GDM1 (cell line): ENCODE measurements at places on chromosomes 5 and 9.

GRCh38 chr9:125747053-125747764 lies at the start of gene PBX3:
Gene PBX3 (plus strand): TSS chr9:125747373.
- peak; percentile 51 for DNase-seq

GRCh38 chr5:111172504-111172903 lies 51.7 kb upstream of the CAMK4 start:
- DNase-seq, result no peak

- no peak for DNase-seq
Measured at GRCh38 chr9:34513567-34514214, 9.1 kb downstream of the ENHO start.

GRCh38 chr9:83019246-83019645 lies 43.7 kb downstream of the RASEF start:
- DNase-seq, result no peak

GRCh38 chr9:841371-842209 lies at the start of gene DMRT1:
Gene DMRT1 (plus strand): TSS chr9:841697. CDS start chr9:841839, 142 bp downstream.
- DNase-seq, result no peak

DNA sequence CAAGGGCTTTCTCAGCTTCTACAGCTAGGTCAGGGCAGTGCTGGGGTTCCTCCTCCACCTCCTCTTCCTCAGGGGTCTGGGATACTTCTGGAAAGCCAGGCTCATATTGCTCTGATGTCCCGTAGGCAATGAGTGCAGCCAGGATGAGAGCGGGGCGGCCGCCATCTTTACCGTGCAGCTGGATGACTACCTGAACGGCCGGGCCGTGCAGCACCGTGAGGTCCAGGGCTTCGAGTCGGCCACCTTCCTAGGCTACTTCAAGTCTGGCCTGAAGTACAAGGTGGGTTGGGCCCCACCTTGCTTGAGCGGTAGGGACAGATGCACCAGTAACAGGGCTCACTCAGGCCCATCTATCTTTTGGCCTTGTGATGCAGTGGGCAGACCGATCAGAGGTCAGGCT lies 34.8 kb downstream of the GSN start:
- no peak for DNase-seq

DNA sequence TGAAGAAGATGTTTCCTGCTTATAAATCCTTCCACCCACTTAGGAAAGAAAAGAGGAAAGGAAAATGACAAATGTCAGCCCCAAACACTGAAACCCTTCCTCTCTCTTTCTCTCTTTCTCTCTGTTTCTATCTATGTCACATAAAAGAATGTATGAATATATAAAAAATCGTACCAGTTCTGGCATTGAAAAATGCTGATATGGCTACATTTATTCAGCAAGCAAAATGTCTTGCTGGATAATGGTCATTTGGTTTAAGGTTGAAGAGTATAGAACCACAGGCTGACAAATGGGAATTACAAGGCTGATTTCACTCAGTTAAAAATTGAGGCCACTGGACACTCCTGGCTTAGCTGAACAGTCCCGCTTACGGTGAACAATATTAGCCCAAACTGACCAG lies 335.9 kb downstream of the PARP8 start:
- DNase-seq, result no peak

- peak; percentile 75 for DNase-seq
Measured at GRCh38 chr5:159262859-159263568, at the start of gene UBLCP1. Gene UBLCP1 (plus strand): TSS chr5:159263290. CDS start chr5:159268916, 5,626 bp downstream.

GRCh38 chr5:147445090-147445489 lies 64.8 kb downstream of the DPYSL3 start:
- no peak for DNase-seq

DNA sequence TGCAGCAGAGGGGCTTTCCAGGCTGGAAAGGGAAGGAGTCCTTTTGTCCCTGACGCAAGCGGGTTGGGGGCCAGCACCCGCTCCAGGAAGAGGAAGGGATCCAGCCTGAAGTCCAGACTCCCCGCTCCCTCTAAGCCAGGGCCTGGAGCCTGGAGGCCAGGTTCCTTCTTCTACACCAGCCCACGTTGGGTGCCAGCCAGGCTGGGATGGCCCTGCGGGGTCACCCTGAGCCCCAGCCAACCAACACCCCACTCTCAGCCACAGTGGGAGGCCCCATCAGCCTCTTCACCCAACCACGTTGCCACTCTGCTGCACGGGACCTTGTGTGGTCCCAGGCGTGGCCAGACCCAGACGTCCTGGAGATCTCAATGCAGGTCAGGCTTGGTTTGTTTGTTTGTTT lies 970 bp upstream of the FUT7 start:
- DNase-seq, result peak; percentile 84

GRCh38 chr9:78005231-78006002 lies 26.2 kb downstream of the GNAQ start:
- DNase-seq, result no peak

DNA sequence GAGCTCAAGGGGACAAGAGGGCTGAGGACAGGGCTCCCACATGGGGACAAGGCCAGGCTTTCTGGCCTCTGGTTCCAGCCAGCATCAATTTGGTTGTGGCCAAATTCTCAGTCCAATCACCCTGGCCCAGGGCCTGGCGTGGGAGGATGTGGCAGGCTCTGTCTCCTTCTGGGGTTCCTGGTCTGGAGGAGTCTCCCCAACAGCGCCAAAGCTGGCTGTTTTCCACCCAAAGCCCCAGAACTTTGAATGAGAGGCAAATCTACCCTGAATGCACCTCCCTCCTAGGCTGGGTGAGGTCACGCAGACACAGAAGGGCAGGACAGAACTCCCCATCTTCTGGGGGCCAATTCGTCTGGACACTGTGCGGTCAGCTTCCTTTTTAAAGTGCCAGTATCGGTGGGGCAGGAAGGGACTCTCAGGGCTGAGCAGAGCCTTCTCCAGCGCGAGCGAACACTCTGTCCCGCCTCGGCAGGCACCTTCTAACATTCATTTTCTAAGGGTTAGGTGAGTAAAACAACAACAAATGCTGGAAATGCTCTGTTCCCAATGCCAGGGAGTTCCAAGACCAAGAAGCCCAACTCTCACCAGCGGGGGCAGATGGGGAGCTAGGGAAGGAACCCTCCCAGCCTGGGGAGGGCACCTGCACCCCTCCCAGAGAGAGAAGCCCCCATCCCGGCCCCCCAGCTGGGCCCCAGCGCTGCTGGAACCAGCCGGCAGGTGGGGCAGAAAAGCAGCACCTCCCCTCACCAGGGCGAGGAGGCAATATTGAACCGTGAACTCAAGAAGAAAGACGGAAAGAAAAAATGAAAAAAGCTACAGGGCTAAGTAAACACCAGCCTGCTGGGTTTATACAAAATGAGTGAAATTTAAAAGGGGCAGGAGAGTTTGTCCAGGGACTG lies 3.7 kb upstream of the DPM2 start:
- no peak for DNase-seq

DNA sequence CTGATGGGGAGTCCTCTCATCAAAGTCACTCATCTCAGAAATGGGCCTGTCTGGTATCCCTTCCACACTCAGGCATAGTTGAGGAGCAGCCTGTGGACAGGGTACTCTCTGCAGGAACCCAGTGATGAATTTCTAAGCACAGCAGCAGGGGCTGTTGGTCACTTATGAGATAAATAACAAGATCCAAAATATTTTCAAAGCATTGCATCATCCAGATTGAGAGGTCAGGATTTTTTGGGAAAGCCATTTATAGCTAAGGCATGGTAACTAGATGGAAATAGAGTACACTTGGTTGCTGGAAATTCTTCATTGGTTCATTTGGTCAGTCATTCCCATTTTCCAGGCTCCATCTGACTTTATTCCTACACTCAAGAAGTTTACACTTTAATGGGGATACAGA lies 246.8 kb upstream of the RAI14 start:
- DNase-seq, result no peak

DNA sequence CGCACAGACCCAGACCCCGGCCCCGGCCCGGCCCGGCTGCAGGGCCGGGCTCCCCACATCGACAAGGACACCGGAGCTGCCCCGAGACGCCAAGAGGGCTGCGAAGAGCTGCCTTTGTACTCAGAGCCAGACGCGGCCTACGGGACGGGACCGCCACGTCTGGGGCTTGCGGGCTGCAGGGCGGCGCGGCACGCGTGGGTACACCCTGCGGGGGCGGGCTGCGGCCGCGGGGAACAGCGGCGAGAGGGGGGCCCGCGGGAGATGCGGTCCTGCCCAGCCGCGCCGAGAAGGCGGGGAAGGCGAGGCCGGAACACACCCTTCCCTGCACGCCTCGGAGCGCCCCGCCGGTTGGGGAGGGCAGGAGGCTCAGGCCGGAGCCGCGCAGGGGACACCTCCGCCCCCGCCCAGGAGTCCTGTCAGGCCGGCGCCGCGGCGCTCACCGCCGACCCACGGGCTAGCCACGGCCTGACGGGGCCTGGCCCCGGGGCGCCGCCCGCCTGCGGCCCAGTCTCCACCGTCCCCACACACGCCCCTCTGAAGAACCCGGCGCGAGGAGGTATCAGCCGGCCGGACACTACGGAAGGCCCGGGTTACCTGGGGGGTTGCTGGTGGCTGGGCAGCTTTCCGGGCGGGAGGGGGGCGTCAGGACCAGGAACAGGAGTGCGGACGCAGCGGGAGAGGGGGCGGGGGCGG lies 478 bp downstream of the RAB14 start:
- no peak for DNase-seq

- no peak for DNase-seq
Measured at GRCh38 chr5:35066260-35066795, 18.6 kb upstream of the AGXT2 start.

DNA sequence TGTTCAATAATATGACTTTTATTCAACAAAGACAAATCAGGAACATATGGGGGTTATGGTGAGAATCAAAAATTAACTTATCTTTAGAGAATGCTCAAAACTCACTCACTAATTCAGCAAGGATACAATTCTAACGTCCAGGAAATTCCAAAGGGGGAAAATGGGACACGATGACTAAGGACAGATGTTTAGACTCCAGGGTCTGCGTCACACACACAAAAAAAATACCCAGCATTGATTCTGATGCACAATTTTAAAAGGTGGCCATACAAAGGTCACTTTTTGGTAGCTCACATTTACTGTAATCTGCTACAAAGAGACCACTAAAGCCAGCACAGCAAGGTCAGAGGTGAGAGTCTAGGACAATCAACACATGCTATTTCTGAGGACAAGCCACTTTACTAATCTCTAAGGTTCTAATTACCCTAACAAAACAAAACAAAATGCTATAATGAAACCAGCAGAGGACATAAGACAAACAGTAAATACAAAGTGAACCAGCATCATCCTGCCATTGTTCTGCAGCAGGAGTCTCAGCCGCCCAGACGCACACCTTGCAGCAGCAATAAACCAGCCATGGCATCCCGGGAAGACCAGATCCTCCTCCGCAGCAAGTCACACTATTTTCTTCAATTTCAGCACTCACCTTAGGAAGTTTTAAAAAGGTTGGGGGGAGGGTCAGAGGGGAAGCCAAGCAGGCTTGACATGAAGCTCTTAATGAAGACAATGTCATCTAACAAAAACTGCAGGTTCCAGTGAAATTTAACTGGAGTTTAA lies 57.8 kb downstream of the TTC39B start:
- DNase-seq, result no peak

- no peak for DNase-seq
Measured at GRCh38 chr9:99962680-99963261, 56.3 kb downstream of the STX17 start.

DNA sequence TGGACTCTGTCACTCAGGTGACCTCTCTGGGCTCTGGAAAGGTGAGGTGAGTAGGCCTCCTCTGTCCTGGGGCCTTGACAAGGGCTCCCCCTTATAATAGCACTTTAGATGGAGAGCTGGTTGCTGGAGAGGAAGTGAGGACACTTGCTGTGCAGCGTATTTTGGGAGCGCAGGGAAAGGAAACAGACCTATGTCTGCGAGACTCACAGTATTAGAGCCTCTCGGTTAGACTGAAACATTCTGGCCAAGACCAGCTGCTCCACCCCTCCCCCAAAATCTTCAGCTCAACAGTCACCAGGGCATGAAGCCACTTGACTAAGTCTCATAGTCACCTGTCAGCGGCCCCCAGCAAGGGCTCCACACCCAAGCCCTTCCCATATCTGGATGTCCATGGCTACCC lies 213.6 kb downstream of the AGTPBP1 start:
- no peak for DNase-seq

DNA sequence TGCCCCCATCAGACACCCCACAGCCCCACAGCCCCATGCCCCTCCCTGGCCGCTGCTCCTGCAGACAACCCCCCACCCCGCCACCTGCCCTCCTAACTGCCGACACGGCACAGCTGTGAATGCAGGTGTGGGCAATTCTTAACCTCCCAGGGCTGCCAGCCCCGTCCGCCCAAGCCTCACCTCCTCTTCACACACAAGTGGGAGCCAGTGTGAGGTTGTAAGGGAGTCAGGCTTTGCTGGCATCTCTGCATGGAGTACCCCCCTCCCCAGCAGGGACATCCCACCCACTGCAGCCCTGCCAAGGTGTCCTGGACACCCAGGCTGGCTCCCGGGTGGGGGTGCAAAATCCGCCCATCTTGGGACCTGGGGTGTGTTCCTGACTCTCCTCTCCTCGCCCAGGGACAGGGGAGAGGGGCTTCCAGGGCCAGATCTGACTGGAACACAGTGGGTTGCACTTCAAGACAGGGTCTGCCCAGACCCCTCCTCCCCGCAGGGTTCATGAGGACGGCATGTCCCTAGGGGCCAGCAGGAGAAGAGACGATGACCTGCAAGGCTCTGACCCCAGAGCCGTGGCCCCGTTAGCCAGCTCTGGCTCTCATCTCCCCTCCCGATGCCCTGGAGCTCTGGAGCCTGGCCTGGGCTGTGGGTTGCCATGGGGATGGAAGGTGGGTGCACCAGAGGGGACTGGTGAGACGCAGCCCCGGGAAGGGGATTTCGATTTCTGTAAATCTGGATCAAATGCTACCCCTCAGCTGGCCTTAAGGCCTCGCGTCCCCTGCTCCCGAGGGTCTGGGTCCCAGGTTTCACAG lies 34.4 kb downstream of the SARDH start:
- no peak for DNase-seq

DNA sequence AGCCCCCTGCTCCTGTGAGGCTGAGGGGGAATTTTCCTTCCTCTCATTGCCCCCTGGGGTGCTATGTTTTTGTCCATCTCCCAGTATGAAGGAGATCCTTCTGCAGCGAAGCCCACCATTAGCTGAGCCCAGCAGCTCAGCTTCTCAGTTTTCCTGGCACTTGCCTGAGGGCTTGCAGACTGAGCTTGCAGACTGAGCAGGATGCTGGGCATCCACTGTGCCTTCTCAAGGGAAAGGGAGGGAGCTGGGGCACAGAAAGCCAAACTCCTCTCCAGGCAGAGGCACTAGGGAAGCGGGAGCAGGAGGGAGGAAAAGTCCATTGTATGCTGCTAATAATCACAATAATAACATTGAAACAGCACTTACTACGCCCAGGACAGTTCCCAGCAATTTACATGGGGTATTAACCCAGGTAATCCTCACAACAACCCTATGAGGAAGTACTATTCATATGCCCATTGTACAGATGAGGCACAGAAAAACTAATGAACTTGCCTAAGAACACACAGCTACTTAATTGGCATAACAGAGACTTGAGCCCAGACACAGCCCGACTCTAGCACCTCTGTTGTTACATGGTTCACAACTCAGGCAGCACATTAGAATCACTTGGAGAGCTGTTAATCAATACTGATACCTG lies 86.9 kb upstream of the SSBP2 start:
- DNase-seq, result no peak

DNA sequence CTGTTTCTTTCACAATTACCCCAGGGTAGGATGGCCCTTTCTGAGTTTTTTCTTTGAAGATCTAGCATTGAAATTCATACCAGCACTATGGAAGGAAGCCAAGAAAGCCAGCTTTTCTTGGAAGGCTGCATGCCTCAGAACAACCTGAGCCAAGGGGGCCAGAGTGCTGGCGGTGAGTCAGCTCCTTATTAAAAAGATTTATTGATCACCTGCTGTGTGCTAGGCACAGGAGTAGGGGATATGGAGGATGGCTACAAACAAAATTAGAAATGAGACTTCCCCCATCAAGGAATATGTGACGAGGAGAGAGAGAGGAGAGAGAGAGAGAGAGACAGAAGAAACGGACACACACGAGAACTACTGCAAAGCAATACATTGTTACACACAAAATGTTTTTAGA lies 184.6 kb upstream of the PUM3 start:
- no peak for DNase-seq
